ENCODE measurements at places on chromosomes 3 and 15. TPM values are rescaled to one million over a fixed set of nuclear protein-coding genes. Genes with fewer than 3 reads are reported as not detected.

Gene USP50
- not detected for polyA plus RNA-seq

Gene ROPN1
- polyA plus RNA-seq, result not detected

Gene MAGI1
- 14.4 TPM for polyA plus RNA-seq

Gene C3orf22
- polyA plus RNA-seq, result not detected

Gene HIGD2B
- not detected for polyA plus RNA-seq

Gene LRRN1
- not detected for polyA plus RNA-seq

Gene AAGAB
- polyA plus RNA-seq, result 51.4 TPM

Gene OSTN
- not detected for polyA plus RNA-seq

Gene LINGO1
- polyA plus RNA-seq, result not detected

Gene MCF2L2
- 0.05 TPM for polyA plus RNA-seq

Gene NANOGP8
- not detected for polyA plus RNA-seq

Gene BFSP2
- not detected for polyA plus RNA-seq

Gene TMEM212
- polyA plus RNA-seq, result not detected

Gene ROBO1
- polyA plus RNA-seq, result 33.9 TPM

Gene AMOTL2
- 122 TPM for polyA plus RNA-seq

Gene ZNF860
- 0.32 TPM for polyA plus RNA-seq

Gene C3orf49
- polyA plus RNA-seq, result not detected

Gene RBMS3
- 14.5 TPM for polyA plus RNA-seq

Gene MCTP2
- polyA plus RNA-seq, result 9.5 TPM

Gene THRB
- polyA plus RNA-seq, result 0.83 TPM

Gene SERPINI1
- polyA plus RNA-seq, result 1.5 TPM

Gene RBPMS2
- polyA plus RNA-seq, result 0.67 TPM

Gene CTXN2
- not detected for polyA plus RNA-seq
